ENCODE measurements at places on chromosomes 2 and 18.

DNA sequence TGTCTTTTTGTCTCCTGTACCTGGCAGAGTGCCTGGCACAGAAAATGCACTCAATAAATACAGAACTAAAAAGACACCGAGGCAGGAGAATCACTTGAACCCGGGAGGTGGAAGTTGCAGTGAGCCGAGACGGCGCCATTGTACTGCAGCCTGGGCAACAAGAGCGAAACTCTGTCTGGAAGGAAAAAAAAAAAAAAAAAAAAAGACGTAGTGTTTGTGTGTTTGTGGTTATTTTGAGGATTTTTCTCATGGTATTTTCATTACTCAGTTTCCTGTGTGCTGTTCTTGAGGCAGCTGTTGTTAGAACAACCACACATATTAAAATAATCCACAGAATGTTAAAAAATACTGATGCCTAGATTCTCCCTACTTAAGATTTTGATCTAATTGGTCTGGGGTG lies 519.2 kb upstream of the SPHKAP start:
- DNase-seq = no peak

DNA sequence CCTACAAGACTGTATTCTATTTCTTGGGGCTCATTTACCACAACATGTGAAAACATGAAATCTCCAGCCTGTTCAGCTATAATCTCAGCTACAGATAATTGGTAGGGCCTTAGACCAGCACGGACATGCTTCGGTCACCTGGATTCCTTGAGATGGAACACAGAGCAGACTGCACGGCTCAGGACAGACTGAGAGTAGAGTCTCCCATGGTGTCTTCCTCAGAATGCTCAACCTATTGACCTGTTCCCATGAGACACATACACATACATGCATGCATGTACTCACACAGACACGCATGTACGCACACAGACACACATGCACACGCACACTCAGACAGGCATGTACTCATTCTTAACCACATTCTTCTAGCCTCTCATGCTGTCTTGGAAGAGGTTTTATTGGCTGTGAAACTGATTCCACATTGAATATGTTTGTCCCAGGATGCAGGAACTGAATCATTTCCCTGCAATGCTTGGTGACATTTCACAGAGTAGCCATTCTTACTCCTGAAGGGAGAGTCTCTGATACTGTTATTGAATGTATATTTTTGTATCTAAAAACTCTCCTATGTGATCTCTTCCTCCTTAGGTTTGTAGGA lies 23.5 kb upstream of the BZW1 start:
- DNase-seq = no peak

- no peak for DNase-seq
These were observed 48.1 kb downstream of the TMEM185B start for GRCh38 chr2:120174963-120175581.

DNA sequence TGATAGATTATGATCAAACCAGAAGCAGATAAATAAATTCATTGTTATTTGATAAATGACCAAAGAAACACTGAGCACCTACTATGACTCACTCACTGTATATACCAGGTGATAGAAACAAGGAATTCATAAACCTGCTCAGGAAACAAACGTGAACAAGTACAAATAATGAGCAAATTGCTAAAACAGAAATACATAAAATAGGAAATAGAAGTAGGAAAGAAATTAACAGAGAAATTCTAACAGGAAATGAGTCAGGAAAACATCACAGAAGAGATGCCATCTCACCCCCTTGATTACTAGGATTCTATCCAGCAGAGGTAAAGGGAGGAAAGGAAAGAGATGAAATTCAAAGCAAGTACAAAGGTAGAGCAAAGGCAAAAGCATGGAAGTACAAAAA lies 31.3 kb downstream of the EXOC6B start:
- no peak for DNase-seq

GRCh38 chr18:59479776-59480175 lies 120.7 kb upstream of the LMAN1 start:
- DNase-seq = no peak

GRCh38 chr18:11909591-11910026 lies 1.5 kb upstream of the MPPE1 start:
- DNase-seq = no peak

Data from hypothalamus (tissue), 51 donors.